ENCODE measurements at places on chromosomes 5 and 9. TPM values are rescaled to one million over a fixed set of nuclear protein-coding genes. Genes with fewer than 3 reads are reported as not detected.

Gene FAM153A
- 13.4 TPM for total RNA-seq

- no peaks in the 10 kb centered on the region for H3K36me3 ChIP-seq
- no peak overlapping the region for H3K27ac ChIP-seq
- H3K4me3 ChIP-seq, result no peak overlapping the region
- no peak for DNase-seq
Observed at GRCh38 chr9:125902214-125902613, 155.0 kb downstream of the PBX3 start.

- peak overlapping the region; percentile 85 for H3K27ac ChIP-seq
- DNase-seq, result peak; percentile 50
- peak overlapping the region; percentile 82 for H3K4me3 ChIP-seq
- peaks cover 4% of the 10 kb centered on the region for H3K36me3 ChIP-seq
- no peaks in the 10 kb centered on the region for H3K27me3 ChIP-seq
Observed at GRCh38 chr5:179732918-179733771, 523 bp downstream of the MAML1 start.

DNA sequence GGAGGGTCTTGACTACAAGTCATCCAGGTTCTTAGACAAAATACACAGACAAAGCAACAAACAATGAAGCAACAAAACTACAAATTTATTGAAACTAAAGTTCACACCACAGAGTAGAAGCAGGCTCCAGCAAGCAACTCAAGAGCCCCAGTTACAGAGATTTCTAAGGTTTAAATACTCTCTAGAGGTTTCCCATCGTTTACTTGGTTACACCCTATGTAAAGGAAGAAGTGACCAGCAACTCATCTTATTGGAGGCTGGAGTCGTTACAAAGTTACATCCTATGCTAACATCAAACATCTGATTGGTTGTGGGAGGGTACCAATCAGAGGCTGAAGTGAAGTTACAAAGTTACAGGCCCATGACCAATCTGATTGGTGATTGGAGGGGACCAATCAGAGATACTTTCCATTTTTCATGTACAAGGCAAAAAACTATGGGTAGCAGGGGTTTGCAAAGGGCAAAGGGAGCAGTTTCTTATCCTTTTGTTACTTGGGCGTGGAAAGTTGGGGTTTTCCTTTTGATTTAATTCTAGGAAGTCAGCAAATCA, 2292.6 kb upstream of the C9orf72 start:
- no peaks in the 10 kb centered on the region for H3K4me1 ChIP-seq
- no peak for DNase-seq
- no peaks in the 10 kb centered on the region for H3K36me3 ChIP-seq
- H3K27me3 ChIP-seq, result no peaks in the 10 kb centered on the region
- H3K4me3 ChIP-seq, result no peak overlapping the region

DNA sequence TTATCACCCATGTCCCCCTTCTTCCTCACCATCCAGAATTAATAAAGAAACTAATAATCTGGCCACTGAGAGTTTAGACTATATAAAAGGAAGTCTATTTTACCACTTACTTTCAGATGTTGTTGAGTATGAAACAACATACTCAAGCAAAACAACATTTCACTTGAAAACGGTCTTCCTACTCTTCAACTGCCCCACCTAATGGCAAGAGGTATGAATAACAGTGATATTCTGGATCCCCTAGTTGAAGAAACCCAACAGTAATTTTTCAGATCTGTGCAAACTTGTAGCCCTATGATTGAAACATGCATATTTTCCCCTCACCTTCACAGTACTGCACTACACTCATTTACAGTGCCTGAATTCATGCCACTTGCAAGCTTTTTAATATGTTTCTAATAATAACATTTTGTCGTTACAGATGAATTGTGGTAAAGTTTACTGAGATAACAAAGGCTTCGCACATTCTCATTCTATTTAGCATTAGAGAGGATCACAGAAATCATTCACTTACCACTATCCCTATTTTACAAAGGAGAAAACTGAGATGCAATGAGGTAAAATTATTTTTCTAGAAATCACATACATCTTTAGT, 267.9 kb upstream of the PDE4D start:
- H3K4me3 ChIP-seq, result no peak overlapping the region
- H3K36me3 ChIP-seq, result no peaks in the 10 kb centered on the region
- no peaks in the 10 kb centered on the region for H3K27me3 ChIP-seq
- H3K27ac ChIP-seq, result no peak overlapping the region
- no peaks in the 10 kb centered on the region for H3K4me1 ChIP-seq
- DNase-seq, result no peak
